ENCODE measurements at places on chromosomes 11 and 22.

DNA sequence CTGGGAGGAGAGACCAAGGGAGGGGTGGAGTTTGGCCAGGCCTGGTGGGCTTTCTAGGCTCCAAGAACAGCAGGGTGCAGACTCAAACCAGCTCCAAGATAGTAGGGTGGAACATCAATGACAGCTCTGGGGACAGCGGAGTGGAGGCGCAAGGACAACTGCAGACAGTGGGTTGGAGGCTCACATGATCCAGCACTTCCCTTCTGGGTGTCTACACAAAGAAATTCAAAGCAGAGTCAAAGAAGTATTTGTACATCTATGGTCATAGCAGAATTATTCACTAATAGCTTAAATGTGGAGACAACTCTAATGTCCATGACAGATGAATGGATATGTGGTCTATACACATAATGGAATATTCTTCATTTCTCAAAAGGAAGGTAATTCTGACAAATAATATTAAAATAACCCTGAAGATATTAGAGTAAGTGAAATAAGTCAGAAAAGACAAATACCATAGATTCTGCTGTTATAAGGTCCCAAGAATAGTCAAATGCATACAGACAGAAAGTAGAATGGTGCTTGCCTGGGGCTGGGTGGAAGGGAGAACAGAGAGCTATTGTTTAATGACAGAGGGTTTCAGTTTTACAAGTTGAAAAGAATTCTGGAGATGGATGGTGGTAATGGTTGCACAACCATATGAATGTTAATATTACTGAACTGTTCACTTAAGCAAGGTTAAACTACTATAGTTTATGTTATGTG, 5.5 kb upstream of the GAB4 start:
- no peak for DNase-seq

- no peak for DNase-seq
These were observed 110.2 kb upstream of the SESN3 start for GRCh38 chr11:95341221-95341620.

GRCh38 chr11:17076517-17077239, 789 bp downstream of the RPS13 start:
- DNase-seq = no peak

DNA sequence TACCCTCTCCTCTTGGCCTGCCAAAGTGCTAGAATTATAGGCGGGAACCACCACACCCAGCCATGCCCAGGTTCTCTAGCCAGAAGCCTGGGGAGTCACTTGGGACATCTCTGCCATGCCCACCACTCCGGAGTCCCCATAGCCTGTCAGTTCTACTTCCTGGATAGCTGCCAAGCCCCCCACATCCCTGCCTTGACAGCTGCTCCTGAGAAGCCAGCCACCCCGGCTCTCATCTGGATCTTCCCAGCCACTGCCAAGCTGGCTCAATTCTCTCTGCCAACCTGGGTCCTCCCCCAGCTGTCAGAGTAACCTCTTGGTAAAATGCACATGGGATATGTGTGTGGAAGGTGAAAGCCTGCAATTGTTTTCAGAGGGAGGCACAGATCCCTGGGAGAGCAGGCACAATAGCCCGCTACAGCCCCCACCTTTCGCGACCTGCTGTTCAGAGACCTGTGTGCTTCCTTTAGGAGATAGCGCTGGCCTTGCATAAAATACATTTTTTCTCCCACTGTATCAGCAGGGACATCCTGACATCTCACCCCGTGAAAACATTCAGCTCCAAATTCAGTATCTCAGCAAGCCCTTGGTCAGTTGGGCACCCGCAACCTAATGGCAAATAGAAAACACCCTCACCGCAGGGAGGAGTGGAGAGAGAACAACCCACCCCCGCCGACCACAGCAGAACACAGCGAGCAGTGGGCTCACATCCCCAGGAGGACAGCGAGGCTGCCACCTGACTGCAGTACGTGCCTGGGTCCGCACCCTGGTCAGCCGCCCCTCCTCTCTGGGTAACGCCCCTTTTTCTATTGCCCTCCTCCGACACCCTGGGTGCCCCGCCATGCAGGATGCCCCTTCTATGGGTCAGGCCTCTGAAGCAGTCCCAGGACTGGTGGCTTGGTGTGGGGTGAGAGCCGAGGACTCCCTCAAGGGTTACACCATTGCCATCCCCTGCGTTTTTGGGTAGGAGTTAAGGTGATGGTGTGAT, 1342.2 kb downstream of the BRD1 start:
- DNase-seq = no peak

- no peak for DNase-seq
These were observed 540.0 kb downstream of the SOX6 start for GRCh38 chr11:15816260-15816871.

GRCh38 chr11:57761301-57762234, at the start of gene CTNND1:
Gene CTNND1 (plus strand): TSS chr11:57761802. CDS start chr11:57791479, 29,677 bp downstream.
- DNase-seq = no peak

- DNase-seq = no peak
These were observed 12.7 kb downstream of the GTPBP1 start for GRCh38 chr22:38718414-38718813.

DNA sequence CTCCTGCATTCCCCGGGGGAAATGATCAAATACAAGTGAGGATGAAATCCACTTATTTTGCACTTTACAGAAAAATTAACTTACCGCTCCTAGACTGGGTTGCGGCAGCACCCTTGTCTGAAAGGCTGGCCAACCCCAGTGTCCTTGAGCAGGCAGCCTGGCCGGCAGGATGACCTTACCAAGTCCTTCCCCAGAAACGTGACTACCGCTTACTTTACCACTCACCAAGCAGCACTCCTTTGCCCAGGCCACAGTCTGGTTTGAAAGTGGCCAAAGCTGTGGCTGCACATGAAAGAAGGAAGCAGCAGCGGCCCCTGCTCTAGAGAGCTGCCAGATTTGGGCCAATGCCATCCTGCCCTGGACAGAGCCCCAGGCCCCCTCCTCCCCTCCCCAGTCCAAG, 20.3 kb downstream of the MYH9 start:
- DNase-seq = no peak

- DNase-seq = no peak
These were observed 171.5 kb downstream of the SBF2 start for GRCh38 chr11:10122326-10123197.

GRCh38 chr11:12239804-12240371, 129.5 kb downstream of the MICAL2 start:
- no peak for DNase-seq

GRCh38 chr11:116774661-116775060, 1.9 kb upstream of the BUD13 start:
- no peak for DNase-seq

DNA sequence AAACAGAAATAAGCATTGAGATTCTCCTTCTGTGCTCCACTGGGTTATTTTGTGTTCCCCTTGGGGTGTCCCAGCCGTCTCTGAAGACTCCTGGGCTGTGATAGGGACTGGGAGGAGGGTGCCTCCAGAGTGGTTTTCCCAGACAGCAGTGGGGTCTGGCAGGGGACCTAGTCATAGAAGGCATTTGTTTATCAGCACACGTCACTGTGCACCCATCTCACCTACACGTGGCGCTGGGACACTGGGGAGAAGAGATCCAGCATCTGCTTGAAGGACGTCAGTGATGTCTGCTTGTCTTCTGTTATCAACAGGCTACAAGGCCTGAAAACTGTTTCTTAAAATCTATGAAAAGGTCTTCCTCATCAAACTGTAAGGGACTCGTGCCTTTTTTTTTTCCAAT, 34.2 kb upstream of the PICK1 start:
- DNase-seq = no peak

DNA sequence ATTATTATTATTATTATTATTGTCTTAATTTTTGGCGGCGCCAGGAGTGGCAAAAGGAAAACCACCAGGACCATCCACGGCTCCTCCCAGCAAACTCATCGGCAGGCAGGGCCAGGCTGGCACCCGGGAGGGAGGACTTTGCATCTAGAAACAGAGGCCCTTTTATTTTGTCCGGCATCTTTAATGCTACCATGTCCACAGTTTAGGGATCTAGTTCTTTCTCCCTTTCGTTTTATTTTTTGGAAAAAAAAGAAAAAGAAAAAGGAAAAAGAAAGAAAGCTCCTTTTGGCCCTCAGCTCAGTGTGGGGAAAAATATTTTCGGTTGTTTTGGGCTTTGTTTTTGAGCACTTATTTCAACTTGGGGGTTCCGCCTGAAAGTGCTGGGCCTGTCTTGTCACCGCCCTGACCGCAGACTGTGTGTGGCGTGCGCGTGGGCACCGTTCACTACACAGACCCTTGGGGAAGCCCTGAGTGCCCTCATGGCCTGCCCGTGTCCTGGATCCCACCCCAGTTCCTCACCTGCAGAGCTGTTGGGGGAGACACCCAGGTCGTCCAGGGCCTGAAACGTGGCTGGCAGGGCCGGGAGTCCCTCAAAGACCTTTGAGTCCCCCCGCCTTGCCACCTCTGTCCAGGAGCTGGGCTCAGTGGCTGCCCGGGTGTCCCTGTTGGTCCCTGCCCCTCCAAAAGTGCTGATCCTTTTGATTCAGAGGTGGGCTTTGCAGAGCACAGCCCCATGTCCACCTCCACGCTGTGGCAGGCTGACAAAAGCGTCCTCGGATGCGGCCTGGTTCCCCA, 69.1 kb upstream of the PPARA start:
- DNase-seq = no peak

- DNase-seq = no peak
These were observed 15.6 kb downstream of the PLA2G6 start for GRCh38 chr22:38165922-38166593.

GRCh38 chr11:27504205-27504604, 2.4 kb downstream of the LIN7C start:
- DNase-seq = no peak

DNA sequence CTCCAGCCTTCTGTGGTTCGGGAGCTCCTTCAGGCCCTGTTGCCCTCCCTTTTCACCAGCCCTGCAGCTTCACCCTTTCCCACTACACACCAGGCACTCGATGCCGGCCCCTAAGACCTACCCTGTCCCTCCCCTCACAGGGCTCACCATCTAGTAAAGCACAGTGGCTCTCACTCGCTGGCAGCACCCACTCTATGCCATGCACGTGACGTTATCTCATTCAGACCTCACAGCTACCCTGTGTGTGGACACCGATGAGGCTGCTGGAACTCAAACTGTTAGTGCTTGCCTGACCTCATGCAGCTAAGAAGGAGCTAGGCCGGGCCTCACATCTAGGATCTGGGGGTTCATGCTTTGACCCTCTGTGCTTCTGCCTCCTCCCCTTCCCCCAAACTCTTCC, 45.5 kb downstream of the SCN3B start:
- no peak for DNase-seq

DNA sequence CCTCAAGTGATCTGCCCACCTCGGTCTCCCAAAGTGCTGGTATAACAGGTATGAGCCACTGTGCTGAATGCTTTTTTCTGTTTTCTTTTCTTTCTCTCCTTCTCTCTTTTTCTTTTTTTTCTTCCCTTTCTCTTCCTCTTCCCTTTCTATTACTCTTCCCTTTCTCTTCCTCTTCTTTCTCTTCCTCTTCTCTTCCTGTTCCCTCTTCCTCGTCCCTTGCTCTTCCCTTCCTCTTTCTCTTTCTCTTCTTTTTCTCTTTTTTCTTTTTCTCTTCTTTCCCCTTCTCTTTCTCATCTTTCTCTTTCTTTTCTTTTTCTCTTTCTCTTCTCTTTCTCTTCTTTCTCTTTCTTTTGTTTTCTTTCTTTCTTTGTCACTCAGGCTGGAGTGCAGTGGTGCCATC, 1.2 kb downstream of the OOSP1 start:
- DNase-seq = no peak

DNA sequence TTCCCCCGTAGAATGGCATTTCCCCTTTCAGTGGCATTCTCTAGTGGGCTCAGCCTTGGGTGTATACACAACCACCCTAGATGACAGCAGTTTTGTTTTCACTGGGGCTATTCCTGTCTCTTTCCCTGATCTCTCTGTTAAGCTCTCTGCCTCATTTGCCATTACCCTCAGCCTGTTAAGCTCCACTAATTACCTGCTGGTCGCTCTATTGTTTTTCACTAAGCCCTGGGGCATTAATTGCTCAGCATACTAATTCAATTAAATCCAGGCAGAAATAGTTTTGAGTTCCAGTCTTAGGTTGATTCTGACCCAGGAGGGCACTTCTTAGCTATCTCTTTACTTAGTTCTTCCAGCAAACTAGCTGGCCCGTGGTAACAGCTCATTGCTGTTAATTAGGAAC, 80.0 kb downstream of the BRD1 start:
- DNase-seq = no peak

GRCh38 chr22:41563051-41563711, 2.4 kb downstream of the CSDC2 start:
- DNase-seq = no peak

All from esophagus squamous epithelium (tissue), 5 donors.